ENCODE measurements at places on chromosomes 5 and 9. TPM values are rescaled to one million over a fixed set of nuclear protein-coding genes. Genes with fewer than 3 reads are reported as not detected.
A peak's percentile ranks its signal among the peaks of the same experiment; 100 is the strongest.

- DNase-seq = peak; percentile 83
Measured at GRCh38 chr5:144549580-144549979, 378.9 kb downstream of the KCTD16 start.

The DTWD2 gene
- total RNA-seq = 4.6 TPM

DNA sequence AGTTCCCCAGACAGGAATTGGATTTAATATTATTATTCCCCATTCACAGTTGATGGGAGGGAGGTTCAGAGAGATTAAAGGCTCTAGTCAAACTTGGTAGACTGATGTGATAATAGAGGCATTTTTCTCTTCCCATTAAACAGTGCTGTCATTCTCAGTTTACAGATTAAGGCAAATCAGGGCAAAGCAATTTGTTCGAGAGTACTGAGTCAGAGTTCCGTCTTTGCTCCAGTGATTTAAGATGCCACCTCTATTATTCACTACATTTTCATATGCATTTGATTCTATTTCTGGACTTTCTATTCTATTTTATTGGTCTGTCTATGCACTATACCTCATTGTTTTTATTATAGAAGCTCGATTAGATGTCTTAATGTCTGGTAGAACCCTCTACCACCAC lies 201.0 kb upstream of the RAI14 start:
- no peak for DNase-seq

The PRXL2C gene
- total RNA-seq = 15.2 TPM

DNA sequence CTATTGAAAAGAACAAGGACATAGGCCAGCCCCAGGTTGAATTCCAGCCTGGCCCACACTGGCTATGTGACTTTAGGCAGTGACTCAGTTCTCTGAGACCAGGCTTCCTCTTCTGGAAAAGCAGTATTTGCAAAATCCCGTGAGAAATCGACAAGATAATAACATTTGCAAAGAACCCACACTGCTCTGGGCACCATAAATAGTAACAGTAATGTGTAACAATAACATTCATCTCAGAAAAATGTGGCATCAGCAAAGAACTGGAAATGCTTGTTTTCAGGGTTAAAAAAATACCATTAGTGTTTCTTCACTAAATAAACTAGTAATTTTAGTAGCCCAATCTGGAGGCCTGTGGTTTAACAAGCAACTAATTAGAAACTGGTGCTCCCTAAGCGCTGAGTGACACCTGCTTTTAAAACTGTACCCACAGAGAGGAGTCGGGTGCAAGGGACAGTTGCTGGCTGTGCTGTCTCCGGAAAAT lies 148.4 kb downstream of the TTLL11 start:
- DNase-seq = no peak

DNA sequence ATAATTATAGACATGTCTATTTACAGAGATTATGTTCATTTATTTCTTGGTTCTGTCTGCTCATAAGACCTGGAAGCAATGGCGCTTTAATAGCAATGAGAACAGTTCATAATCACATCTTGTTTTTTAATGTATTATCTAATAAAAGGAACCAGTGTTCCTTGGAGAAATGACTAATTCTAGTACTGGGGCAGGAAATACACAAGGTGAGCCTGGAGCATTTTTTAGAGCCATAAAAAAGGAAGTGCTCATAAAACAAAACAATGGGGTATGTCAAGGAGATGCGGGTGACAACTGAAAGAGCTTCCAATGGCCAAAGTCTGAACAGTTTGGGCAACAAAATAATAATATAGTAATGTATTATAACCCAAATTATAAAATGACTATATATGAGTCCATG lies 531.9 kb upstream of the CHD1 start:
- DNase-seq = no peak

GRCh38 chr9:22244139-22245011 lies 202.2 kb upstream of the DMRTA1 start:
- DNase-seq = peak; percentile 47

DNA sequence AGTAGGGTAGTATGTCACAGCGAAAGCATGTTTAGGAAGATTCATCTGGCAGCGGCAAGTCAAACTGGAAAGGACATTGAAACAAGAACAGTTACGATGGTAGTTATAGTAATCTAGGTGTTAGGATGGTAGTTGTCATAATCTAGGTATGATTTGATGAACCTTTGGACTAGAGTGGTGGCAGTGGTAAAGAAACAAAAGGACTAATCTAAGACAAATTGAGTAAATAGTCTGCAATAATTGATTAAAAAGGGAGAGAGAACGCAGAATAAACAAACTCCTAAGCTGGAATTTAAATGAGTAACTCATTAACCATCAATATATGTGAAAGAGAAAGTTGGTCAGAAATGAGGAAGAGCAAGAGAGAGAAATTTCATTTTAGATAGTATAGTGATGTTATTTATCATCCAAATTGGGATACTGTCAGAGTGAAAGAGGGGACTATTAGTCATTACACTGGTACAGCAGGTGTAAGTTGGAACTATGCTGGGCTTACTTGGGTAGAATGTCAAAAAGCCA lies 56.8 kb downstream of the MTREX start:
- no peak for DNase-seq

The RUSC2 gene
- 33.7 TPM for total RNA-seq

The CREBRF gene
- total RNA-seq = 15.5 TPM

GRCh38 chr9:91734371-91734981 lies 215.6 kb downstream of the ROR2 start:
- peak; percentile 64 for DNase-seq

The SURF6 gene
- 14.2 TPM for total RNA-seq

The CCDC107 gene
- total RNA-seq = 14.4 TPM

DNA sequence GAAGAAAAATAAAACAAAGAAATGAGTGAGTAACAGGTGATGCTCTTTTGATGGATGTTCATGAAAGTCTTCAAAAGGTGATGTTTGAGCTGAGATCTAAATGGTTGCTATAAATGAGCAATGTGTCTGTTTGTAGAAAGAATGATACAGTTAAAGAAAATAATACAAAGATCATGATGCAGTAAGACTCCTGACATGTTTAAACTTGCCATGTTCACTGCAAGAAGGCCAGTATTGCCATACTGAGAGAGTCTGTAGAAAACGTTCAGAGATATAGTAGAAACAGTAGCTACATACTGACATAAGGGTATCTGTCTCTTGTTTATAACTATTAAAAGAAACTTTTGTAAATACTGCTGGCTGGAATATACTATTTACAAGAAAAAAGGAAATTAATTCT lies 1609.2 kb upstream of the ACO1 start:
- no peak for DNase-seq

DNA sequence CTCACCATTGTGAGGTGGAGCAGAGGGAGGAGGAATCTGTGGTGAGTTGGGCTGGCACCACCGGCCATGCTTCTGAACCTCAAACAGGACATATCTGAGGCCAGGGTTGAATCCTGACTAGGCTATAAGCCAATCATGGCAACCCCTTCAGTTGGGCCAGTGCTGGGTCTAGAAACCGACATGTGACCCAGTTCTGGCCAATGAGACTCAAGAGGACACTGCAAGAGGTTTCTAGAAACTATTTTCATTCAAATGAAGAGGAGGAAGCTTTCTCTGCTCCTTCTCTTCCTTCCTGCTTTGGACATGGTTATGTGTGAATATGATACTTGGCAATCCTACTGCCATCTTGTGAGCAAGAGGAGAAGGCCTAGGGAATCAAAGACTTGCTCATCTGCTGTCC lies 417.7 kb downstream of the SEMA5A start:
- no peak for DNase-seq
